ENCODE measurements at places on chromosomes 5 and 9. TPM values are rescaled to one million over a fixed set of nuclear protein-coding genes. Genes with fewer than 3 reads are reported as not detected.

Gene IFNK
- total RNA-seq, result not detected

DNA sequence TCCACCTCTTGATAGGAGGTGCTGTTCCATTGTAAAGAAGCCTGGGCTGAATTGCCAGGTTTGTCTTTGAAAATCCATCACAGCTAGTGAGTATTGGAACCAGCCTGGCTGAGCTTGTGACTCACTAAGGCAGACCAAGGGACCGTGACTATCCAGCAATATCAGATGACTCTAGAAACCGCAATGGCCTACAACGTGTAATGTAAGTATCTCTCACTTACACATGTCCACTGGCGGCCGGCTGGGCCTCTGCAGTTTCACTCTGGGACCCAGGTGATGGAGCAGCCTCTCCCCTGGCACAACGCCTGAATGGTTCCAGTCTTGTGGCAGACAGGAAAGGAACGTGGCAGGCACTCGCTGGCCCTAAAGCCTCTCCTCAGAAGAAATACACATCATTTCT lies 3.1 kb upstream of the HRH2 start:
- no peak for DNase-seq

- no peak for DNase-seq
These were observed 81.8 kb downstream of the NFIB start for GRCh38 chr9:14232111-14232510.

- no peak for DNase-seq
These were observed 55.2 kb upstream of the ERBIN start for GRCh38 chr5:65871182-65871581.

DNA sequence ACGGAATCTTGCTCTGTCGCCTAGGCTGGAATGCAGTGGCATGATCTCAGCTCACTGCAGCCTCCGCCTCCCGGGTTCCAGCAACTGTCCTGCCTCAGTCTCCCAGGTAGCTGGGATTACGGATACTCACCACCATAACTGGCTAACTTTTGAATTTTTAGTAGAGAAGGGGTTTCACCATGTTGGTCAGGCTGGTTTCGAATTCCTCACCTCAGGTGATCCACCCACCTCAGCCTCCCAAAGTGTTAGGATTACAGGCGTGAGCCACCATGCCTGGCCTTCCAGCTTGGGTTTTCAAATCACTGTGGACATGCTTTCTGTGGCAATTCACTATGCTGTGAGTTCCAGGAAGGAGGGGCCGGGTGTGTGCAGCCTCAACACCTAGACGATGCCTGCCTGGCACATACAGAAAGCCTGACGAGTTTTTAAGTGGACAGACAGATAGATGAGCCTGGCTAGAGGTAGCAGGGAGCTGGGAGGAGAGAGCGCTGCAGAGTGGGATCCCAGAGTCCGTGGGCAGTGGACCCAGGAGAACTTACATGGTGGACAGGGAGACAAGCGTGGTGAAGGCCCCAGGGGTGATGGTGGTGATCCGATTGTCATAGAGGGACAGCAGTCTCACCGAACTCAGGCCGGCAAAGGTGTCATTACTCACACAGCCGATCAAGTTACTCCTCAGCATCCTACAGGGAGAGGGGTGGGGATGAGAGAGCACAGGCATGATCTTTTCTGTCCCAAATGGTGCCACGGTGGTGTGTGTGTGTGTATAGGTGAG lies 173.4 kb upstream of the PANK3 start:
- DNase-seq, result no peak

Gene OLFML2A
- 34.4 TPM for total RNA-seq

DNA sequence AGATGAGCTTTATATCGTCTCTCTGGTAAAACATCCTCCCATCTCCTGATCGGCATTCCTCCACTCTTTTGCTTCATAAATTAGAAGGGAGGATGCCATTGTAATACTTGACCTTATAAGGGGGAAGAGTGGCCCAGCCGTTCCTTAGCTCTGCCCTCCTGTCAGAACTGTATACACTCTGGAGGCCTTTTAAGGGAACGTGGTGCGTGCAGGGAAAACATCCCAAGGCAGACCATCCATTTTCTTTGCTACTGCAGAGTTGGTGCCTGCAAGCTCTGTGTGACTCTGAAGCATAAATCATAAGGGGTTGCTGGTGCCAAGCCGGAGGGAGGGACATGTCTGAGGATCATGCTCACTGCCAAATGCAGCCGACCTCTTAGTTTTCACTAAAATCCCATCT lies 90.4 kb downstream of the PGM5 start:
- peak; percentile 62 for DNase-seq

All from right cardiac atrium (tissue), 5 donors.